ENCODE measurements at places on chromosomes 1 and 21. TPM values are rescaled to one million over a fixed set of nuclear protein-coding genes. Genes with fewer than 3 reads are reported as not detected.

GRCh38 chr1:5464366-5464765 is 527.9 kb downstream of the NPHP4 start:
- no peak for DNase-seq
- H3K36me3 ChIP-seq = no peaks in the 10 kb centered on the region
- H3K4me3 ChIP-seq = no peak overlapping the region
- peaks cover 9% of the 10 kb centered on the region for H3K4me1 ChIP-seq

CRABP2 gene
- 70.4 TPM for total RNA-seq

HSD3B2 gene
- total RNA-seq = not detected

KIF2C gene
- total RNA-seq = 26.6 TPM

DNA sequence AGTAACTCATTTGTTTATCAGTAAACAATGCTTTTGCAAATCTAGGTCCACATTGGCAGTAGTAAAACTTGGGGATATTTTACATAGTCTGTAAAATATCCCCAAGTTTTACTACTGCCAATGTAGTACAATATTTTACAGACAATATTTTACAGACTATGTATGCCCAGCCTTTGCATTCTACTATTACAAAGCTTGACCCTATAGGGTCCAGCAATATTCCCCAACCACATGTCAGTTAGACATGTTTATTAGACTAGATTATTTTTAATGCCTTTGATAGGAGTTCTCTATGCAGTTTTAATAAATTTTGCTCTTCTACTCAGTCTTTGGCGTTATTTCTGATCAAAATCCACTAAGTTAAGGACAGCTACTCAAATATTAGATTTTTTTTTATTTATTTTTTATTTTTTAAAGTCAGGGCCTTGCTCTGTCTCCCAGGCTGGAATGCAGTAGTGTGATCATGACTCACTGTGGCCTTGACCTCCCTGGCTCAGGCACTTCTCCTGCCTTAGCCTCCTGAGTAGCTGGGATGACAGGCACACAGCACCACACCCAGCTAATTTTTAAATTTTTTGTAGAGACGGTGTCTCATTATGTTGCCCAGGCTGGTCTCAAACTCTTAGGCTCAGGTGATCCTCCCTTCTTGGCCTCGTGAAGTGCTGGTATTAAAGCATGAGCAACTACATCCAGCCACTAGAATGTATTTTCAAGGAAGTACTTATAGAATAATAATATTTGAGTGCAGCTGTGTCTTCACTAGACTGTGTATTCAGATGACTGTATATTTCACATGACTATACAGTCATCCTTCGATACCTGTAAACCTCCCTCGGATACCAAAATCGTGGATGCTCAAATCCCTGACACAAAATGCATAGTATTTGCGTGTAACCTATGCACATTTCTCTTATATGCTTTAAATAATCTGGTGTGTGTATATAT is 19.8 kb downstream of the MIER1 start:
- no peak for DNase-seq
- H3K27ac ChIP-seq = no peak overlapping the region
- H3K4me1 ChIP-seq = peaks cover 7% of the 10 kb centered on the region
- no peak overlapping the region for H3K4me3 ChIP-seq

SMIM1 gene
- total RNA-seq = 12.0 TPM

DNA sequence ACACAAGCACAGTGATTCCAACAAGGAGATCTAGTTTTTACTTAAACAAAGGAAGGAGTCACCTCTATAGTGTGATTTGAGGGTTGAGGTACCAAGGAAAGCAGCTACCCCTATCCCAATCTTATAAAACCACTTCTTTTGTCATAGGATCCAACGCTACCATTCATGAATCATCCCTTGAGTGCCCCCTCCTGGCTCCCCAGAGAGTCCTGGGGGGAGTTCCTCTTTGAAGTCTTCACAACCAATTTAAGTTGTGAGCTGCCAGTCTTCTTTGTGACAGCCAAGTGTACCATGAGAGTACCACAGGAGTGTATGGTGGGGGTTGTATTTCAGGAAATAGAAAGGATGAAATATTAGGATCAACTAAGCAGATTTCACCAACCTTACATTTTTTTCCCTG is 39.1 kb upstream of the NHLH2 start:
- DNase-seq = no peak
- H3K36me3 ChIP-seq = no peaks in the 10 kb centered on the region
- peaks cover 3% of the 10 kb centered on the region for H3K4me1 ChIP-seq
- no peak overlapping the region for H3K4me3 ChIP-seq

GRCh38 chr1:6770751-6771440 is 14.4 kb upstream of the CAMTA1 start:
- peaks cover 3% of the 10 kb centered on the region for H3K27me3 ChIP-seq
- DNase-seq = no peak
- H3K4me1 ChIP-seq = peaks cover 11% of the 10 kb centered on the region
- H3K36me3 ChIP-seq = no peaks in the 10 kb centered on the region
- no peak overlapping the region for H3K27ac ChIP-seq

DNA sequence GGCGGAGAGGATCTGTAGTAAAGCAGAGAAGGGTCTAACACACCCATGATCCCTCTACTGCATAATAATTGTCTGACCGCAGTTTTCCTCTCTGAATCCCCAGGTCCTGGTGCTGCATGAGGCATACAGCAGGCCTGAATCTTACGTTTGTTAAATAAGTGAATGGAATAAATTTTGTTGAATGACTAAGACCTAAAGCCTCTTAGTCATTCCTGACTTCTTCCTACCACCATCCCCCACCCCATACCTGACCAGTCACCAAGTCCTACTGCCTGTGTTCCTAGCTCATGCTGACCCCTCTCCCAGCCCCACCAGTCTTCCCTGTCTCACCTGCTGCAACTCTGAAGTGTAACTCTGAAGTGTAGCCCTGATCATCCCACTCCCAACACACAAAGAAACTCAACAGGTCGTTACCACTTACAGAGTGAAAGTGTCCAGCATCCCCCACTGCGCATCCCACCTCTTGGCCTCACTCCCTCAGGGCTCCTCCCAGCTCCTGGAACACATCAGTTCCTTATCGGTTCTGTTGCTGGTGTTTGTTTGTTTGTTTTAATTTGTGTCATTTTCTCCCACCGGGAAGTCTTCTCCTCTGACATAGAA is 9.7 kb downstream of the GJA5 start:
- DNase-seq = no peak
- no peak overlapping the region for H3K4me3 ChIP-seq
- H3K27me3 ChIP-seq = peaks cover 36% of the 10 kb centered on the region
- no peaks in the 10 kb centered on the region for H3K36me3 ChIP-seq
- H3K4me1 ChIP-seq = no peaks in the 10 kb centered on the region

DNA sequence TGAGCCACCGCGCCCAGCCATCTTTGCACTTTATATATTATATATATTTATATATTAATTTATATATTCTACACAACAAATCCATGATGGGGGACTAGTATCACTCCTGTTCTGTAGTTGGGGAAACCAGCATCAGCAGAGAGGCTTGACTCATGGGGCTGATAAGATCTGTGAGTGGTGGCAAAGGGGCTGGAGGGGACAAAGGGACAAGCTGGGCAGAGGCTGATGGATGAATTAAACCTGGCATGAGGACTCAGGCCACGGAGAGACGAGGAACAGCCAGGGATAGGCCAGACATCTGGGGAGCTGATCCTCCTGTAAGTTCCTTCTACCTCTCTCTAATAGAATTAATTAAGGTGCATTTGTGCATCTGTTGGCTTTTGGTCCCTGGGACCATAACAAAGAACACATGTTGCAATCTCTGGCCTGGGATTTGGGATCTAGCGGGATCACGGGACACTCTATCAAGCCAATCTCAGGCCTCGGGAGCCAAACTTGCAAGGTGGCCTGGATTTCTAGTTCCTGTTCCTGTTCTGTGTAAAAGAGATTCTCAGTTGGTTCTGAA is 7.6 kb downstream of the CNR2 start:
- H3K4me1 ChIP-seq = no peaks in the 10 kb centered on the region
- H3K36me3 ChIP-seq = no peaks in the 10 kb centered on the region
- H3K4me3 ChIP-seq = no peak overlapping the region
- peaks cover 56% of the 10 kb centered on the region for H3K27me3 ChIP-seq
- DNase-seq = no peak

KCNH1 gene
- 0.22 TPM for total RNA-seq

DNA sequence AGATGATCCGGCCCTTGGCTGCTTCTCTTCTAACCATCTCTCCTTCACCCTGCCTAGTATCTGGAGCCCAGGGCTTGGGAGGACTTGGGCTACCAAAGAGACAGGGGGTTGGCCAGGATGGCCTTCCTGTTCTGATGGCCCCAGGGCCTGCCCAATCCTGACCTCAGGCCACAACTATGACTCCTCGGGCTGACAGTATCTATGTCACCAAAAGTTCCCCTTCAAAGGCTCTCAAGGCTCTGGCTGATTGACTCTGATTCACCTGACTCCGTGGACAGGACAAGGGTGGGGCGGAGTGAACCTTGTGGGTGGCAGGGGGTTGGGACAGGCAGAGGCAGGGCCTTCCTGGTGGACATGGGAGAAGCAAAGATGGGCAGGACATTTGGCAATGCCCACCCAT is 12.7 kb downstream of the MEF2D start:
- peaks cover 21% of the 10 kb centered on the region for H3K4me1 ChIP-seq
- no peak overlapping the region for H3K4me3 ChIP-seq
- no peaks in the 10 kb centered on the region for H3K27me3 ChIP-seq
- H3K27ac ChIP-seq = no peak overlapping the region
- H3K36me3 ChIP-seq = no peaks in the 10 kb centered on the region

GJA8 gene
- not detected for total RNA-seq

GRCh38 chr1:201053155-201053860 is 29.8 kb upstream of the KIF21B start:
- H3K36me3 ChIP-seq = no peaks in the 10 kb centered on the region
- H3K4me1 ChIP-seq = peaks cover 8% of the 10 kb centered on the region
- H3K27ac ChIP-seq = no peak overlapping the region
- peaks cover 16% of the 10 kb centered on the region for H3K27me3 ChIP-seq
- H3K4me3 ChIP-seq = no peak overlapping the region

C4BPA gene
- not detected for total RNA-seq

SPRR4 gene
- total RNA-seq = not detected

C1orf116 gene
- 31.9 TPM for total RNA-seq

DNA sequence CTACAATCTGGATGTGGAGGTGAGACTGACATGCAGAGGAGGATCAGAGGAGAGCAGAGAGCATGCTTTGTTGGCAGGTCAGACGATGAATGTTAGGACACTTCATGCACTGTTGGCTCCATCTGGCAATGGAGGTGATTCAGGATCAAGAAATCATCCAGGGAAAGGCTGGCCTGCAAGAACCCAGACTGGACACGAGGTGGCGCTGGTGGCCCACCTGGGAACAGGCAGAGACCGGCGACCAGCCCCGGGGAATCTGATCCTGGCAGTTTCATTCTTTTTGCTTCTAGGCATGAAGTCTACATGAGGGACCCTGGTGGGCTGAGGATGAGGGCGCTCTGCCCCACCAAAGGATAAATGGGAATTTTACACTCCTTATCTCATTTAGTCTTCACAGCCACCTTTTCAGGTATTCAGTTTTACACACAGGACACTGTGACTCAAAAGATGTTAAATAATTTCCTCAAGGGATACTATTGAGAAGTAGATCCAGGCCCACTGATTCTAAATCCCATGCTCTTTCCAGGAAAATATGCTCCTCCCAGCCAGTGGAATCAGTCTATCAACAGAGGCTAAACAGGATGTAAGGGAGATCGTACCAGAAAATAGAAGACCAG is 26.2 kb upstream of the SCMH1 start:
- H3K27ac ChIP-seq = no peak overlapping the region
- no peak overlapping the region for H3K4me3 ChIP-seq
- H3K4me1 ChIP-seq = no peaks in the 10 kb centered on the region
- peak; percentile 75 for DNase-seq
- H3K27me3 ChIP-seq = peaks cover 17% of the 10 kb centered on the region

DNA sequence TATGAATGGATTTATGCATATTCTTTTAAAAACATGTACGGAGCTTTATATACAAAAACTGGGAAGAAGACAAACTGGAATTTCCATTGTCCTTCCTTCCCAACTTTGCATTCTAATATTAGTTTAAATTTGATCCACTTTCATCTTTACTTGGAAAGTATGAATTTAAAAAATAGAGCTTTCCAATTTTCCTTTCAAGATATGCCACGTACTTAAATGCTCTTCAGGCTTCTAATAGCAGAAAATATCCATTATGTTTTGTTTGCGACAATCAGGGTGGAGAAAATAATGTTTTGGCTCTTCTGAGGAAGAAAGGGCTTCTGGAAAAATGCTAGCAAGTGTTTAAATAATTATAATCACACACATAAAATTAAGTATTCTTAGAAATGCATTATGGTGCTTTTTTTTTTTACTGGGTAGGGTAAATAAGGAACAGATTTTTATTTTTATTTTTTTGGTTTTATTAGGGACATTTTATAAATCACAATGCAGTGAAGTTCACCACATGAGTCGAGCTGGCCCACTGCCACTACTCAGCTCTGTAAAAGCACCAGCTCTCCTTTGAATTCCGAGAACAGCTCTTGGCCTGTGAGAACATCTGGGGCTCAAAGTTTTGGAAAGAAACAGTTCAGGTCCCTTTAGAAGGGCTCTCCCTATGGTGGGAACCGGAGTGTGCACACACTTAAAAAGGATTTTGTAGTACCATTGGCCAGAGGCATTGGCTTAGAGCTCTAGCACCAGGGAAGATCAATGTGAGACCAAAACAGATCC is 287.4 kb upstream of the LYPLAL1 start:
- no peaks in the 10 kb centered on the region for H3K4me1 ChIP-seq
- H3K4me3 ChIP-seq = no peak overlapping the region
- H3K27ac ChIP-seq = no peak overlapping the region
- H3K36me3 ChIP-seq = no peaks in the 10 kb centered on the region

TRMT13 gene
- 23.9 TPM for total RNA-seq

GRCh38 chr1:230067871-230068620 is 1.0 kb downstream of the GALNT2 start:
- H3K4me1 ChIP-seq = peaks cover 31% of the 10 kb centered on the region
- H3K27ac ChIP-seq = peak overlapping the region; percentile 93
- H3K4me3 ChIP-seq = peak overlapping the region; percentile 90
- DNase-seq = peak; percentile 18
- H3K27me3 ChIP-seq = no peaks in the 10 kb centered on the region

DNA sequence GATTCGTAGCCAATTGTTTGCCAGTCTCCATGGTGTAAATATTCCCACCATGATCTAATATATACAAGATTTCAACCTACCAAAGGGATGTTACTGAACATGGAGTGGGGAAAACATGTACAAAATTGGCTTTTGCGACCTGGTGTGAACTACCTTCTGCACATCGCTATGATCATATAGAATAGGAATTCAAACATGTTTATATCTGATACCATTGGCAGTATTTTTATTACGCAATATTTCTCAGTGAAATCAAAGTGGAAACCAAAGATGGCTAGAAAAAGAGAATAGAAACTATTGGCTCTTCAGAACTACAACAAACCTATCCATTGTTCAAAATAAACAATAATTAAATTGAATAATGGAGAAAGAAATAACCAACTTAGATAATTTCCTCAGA is 285.1 kb downstream of the TPR start:
- DNase-seq = no peak
- no peaks in the 10 kb centered on the region for H3K4me1 ChIP-seq
- H3K27me3 ChIP-seq = no peaks in the 10 kb centered on the region
- H3K27ac ChIP-seq = no peak overlapping the region

- no peak for DNase-seq
- no peaks in the 10 kb centered on the region for H3K4me1 ChIP-seq
- no peaks in the 10 kb centered on the region for H3K36me3 ChIP-seq
- no peak overlapping the region for H3K4me3 ChIP-seq
- no peak overlapping the region for H3K27ac ChIP-seq
These were observed 1.4 kb downstream of the NHLH1 start for GRCh38 chr1:160367934-160368923.

- no peak overlapping the region for H3K4me3 ChIP-seq
- H3K27me3 ChIP-seq = peaks cover 3% of the 10 kb centered on the region
- H3K36me3 ChIP-seq = no peaks in the 10 kb centered on the region
- H3K27ac ChIP-seq = peak overlapping the region; percentile 99
These were observed 538 bp downstream of the ZNF672 start for GRCh38 chr1:248838357-248839167.

NHLH1 gene
- 0.96 TPM for total RNA-seq

CBR1 gene
- total RNA-seq = 13.2 TPM

All from progenitor cell of endocrine pancreas (in vitro differentiated cells).